ENCODE measurements at places on chromosomes 2 and 18. TPM values are rescaled to one million over a fixed set of nuclear protein-coding genes. Genes with fewer than 3 reads are reported as not detected.

BCL2L11 gene
- 20.0 TPM for total RNA-seq

FRZB gene
- 2.2 TPM for total RNA-seq

GPR17 gene
- total RNA-seq: not detected

REG1B gene
- not detected for total RNA-seq

LBX2 gene
- total RNA-seq: 0.96 TPM

SCN3A gene
- total RNA-seq: 22.2 TPM

ACKR3 gene
- 1.2 TPM for total RNA-seq

HSBP1L1 gene
- not detected for total RNA-seq

NFU1 gene
- 40.0 TPM for total RNA-seq

DNA sequence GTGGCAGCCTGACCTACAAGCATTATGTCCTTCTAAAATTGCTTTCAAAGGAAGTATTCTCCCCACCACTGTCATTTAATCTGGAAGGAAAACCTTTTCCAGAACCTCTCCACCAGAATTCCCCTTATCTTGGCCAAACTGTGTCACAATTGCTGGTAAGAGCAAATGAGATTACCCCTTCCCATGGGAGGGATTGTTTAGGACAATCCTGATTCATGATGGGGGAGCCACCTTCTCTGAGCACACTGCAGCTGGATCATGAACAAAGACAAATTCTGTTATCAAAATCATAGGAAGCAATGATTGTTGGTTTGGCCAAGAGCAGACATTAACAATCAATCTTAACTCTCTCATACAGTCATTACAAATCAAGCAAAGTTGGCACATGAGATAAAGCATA lies 18.1 kb upstream of the ATOH8 start:
- DNase-seq: no peak

- peak; percentile 8 for DNase-seq
Measured at GRCh38 chr2:240389302-240389805, 46.1 kb upstream of the GPC1 start.

DNA sequence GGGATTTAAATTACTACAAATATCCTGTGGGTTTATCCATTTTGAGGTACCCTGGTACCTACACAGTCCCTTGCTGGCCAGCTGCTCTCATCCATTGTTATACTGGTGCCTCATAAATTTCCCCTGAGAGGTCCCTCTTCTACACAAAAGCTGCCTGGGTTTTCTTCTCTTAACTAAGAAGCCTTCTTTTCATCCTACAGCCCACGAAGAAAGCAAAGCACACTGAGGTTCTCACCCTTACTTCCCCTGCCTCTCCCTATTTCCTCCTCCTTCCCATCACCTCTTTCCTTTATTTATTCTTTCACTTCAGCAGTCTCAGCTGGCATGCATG lies 154.9 kb downstream of the CSRNP3 start:
- no peak for DNase-seq

DNA sequence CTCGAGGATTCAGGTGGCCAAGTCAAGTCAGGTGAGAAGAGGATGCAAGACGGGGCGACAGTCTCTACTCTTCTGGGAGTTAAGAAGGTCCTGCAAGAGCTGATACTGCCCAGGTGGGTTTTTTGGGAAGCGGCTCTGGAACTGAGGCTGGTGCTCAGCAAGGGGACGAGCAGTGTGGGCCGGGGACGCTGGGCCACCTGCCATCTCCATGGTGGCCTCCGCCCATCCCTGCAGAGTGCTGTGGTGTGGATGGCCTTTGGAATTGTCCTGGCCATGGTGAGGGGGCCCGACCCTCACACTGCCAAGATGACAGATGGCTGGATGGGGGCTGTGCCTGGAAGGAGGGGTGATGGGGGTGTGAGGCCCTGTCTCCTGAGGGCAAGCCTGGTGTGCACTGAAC lies 34.2 kb upstream of the LDLRAD4 start:
- no peak for DNase-seq

DNA sequence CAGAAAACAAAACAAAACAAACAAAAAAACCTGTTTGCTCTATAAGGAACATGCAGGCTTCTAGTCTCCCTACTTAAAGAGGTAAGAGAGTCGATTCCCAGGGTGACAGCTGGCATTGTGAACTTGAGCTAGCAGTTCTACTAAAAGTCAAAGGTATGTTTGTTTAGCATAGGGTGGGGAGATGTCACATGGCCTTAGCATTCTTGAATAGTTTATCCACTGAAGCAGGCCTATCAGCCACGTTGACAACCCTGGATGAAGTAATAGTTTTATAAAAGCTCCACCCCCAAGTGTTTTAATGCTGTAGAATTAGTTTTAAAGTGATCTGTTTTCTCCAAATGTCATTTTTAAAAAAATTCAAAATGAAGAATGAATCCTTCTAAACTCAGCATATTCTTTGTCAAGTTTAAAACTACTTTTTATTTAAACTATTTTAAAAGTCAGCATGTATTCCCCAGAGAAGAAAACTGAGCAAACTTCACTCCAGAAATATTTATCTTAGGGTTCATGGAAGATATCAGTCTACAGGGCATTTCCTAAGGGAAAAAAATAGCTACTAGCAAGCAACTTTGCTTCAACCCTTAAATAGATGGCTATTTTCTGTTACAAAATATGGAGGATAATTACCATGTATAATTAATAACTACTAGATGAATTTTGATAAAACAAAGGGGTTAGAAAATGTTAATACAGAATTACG lies 1.7 kb downstream of the MYOM1 start:
- no peak for DNase-seq

DNA sequence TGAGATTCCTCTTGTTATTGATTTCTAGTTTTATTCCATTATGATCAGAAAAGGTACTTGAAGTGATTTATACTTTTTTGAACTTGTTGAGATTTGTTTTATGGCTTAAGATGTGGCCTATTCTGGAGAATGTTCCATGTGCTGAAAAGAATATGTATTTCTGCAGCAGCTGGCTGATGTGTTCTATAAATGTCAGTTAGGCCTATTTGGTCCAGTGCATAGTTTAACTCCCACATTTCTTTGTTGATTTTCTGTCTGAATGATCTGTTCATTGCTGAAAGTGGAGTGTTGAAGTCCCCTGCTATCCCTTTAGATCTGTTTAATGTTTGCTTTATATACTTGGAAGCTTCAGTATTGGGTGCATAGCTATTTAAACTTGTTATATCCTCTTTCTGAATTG lies 7.1 kb upstream of the OR6B2 start:
- no peak for DNase-seq

- DNase-seq: peak; percentile 46
Measured at GRCh38 chr18:811892-812375, at the start of gene YES1. Gene YES1, minus strand, starts transcription at chr18:812242. Its CDS starts 55,415 bp downstream, at chr18:756827.

- DNase-seq: no peak
Measured at GRCh38 chr2:55268288-55268906, 634 bp downstream of the MTIF2 start.

DNA sequence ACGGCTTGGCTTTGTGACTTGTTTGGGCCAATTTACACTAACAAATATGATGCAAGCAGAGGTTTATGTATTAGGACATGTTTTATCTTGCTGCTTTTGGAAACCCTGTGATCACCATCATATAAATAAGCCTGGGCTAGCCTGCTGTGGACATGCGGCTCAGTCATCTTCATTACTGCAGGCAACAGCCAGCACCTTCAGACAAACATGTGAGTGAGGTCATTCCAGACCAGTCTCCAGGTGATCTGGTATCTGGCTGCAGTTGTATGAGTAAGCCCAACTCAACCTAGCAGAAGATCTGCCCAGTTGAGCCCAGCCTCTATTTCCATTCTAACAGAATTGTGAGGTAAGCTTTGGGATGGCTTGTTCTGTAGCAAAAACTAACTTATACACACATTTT lies 254.6 kb upstream of the ATP5MC3 start:
- DNase-seq: no peak

DNA sequence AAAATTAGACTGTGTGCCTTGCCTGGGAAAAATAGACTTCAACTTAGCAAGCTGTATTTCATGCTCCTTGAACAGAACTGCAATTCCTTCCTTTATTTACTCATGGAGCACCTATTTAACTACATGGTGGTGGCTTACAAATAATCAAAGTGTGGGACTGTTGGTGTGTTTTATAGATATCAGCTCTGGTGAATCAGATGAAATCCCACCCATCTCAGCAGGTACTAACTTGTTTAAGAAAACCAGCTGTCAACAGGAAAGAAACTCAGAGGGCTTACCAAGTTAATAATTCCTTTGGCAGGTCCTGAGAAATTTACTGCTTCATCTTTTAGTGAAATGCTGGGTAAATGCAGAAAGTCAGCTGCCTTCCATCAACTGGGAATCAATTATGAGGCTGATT lies 830.6 kb downstream of the SLC4A3 start:
- DNase-seq: no peak

DNA sequence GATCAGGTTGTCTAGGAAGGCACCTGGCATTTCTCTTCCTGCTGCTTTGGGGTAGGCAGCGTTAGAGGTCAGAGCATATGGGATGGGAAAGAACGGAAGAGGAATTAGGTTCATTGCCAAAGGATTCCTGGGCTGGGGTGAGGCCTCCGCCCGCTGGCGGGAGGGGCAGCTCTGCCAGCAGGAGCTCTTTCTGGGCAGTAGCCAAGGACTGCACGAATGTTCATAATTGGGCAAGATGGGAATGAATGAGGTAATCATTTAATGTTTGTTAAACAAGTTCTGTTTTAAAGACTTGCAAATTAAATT lies 253.9 kb downstream of the AGAP1 start:
- DNase-seq: no peak

DNA sequence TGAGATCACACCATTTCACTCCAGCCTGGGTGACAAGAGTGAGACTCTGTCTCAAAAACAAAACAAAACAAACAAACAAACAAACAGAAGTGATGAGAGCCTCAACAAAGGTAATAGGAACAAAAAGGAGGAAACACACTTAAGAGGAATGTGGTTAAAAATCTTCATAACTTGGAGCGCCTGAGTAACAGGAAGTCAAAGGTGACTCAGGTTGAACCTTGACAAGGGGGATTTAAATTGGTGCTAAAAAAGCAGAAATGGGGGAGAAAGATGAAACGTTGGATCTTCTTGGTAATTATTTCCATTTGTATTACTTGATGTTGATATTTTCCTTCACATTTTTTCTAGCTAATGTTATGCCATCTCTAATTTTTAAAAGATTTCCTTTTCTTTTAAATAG lies 318.5 kb upstream of the TCF4 start:
- DNase-seq: no peak

DNA sequence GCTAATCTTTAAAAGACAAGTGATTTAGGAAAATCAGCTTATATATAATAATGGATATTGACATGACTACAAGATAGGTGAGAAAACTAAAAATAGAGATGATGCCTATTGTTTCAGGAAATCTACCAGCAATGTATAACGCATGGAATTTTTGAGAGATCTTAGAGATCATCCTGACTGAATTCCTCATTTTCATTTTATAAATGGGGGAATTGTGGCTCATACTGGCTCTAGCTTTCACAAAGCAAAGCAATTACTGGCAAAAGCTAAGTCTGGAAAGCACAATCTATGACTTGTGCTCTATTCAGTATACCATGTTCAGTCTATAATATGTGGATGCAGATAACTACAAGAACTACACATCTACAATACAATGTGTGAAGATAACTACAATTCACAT lies 51.9 kb upstream of the FANCL start:
- no peak for DNase-seq

- DNase-seq: no peak
Measured at GRCh38 chr2:59540864-59541263, 1012.6 kb downstream of the BCL11A start.

- DNase-seq: peak; percentile 44
Measured at GRCh38 chr2:218964041-218964771, 4.7 kb downstream of the CDK5R2 start.

DNA sequence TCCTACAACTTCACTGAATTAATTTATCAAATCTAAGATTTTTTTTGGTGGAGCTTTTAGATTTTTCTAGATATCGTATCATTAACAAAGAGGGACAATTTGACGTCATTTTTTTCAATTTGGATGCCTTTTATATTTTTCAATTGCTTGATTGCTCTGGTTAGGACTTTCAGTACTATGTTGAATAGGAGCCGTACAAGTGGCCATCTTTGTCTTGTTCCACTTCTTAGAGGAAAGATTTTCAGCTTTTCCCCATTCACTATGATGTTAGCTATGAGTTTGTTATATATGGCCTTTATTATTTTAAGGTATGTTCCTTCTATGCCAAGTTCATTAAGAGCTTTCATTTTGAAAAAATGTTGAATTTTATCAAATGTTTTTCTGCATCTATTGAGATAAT lies 86.4 kb upstream of the MYCN start:
- no peak for DNase-seq

GRCh38 chr2:109154226-109154625 lies 25.2 kb downstream of the SH3RF3 start:
- no peak for DNase-seq

GRCh38 chr18:48007955-48008701 lies 77.7 kb upstream of the SMAD2 start:
- DNase-seq: peak; percentile 82

DNA sequence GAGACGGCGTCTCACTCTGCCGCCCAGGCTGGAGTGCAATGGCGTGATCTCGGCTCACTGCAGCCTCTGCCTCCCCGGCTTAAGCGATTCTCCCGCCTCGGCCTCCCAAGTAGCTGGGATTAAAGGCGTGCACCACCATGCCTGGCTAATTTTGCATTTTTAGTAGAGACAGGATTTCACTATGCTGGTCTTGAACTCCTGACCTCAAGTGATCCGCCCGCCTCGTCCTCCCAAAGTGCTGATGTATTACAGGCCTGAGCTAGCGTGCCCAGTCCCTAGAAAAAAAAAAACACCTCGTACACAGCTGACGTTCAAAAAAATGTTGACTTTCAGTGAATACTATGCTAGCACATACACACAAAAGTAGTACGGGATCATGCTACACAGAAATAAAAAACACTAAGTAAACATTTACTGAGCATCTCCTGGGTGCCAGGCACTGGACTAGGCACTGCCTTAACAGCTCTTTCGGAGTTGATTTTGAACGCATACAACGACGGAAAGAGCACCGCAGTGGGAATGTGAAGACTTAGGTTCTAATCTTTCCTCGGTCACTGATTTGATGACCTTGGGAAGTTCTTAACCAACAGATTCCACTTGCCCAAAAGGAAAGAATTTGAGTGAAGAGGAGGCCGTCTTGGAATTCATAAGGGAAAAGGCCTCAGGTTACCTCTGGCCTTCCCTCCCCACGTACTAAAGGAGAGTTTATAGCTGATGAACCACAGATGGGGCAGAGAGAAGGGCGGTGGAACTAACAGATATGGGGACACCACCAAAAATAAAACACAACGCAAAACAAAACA lies 1.1 kb downstream of the DNAJC27 start:
- no peak for DNase-seq

DNA sequence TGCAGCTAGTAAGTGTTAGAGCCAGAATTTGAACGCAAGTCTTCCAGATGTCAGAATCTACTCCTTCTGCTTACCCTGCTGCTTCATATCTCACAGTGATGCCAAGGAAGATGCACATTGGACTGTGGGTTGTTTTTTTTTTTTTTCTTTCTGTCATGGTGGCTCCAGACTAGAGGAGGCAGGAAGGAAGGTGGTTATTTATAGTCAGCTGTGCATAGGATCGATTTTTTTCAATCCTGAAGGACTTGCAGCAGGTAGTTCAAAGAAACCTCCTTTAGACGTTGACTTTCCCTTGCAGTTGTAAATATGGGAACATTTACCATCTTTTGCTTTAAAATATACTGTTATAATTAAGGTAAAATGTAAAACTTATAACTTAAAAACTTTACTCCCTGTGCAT lies 17.3 kb downstream of the NEDD4L start:
- no peak for DNase-seq

- peak; percentile 53 for DNase-seq
Measured at GRCh38 chr2:100178085-100178788, 35.8 kb upstream of the AFF3 start.

Data from glutamatergic neuron (in vitro differentiated cells).